Activated T-helper 1 cell treated with anti-CD3 and anti-CD28 coated beads, Interleukin-2, amount 50 U/mL, for 16 hours (primary cell): ENCODE measurements at places on chromosomes 1 and 21.

- no peak for DNase-seq
These were observed 48.1 kb upstream of the EEIG2 start for GRCh38 chr1:108511764-108512163.

DNA sequence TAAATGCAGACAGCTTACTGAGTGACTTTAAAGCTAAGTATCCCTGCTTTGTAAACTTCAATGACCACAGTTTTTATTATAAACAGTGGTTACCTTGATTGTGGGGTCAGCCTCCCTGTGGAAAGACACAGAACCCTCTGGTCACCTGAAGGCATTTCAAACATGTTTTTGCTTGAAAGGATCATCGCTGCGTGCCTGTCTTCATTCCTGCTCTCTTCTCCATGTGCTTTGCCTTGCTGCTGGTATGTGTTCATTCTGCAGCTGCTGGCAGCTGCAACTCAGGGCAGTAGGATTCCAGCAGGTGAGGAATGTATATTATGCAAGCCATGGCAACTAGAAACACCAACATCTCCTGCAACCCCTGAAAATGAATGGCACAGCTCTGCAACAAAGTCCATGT is 81.0 kb upstream of the VAV3 start:
- no peak for DNase-seq

DNA sequence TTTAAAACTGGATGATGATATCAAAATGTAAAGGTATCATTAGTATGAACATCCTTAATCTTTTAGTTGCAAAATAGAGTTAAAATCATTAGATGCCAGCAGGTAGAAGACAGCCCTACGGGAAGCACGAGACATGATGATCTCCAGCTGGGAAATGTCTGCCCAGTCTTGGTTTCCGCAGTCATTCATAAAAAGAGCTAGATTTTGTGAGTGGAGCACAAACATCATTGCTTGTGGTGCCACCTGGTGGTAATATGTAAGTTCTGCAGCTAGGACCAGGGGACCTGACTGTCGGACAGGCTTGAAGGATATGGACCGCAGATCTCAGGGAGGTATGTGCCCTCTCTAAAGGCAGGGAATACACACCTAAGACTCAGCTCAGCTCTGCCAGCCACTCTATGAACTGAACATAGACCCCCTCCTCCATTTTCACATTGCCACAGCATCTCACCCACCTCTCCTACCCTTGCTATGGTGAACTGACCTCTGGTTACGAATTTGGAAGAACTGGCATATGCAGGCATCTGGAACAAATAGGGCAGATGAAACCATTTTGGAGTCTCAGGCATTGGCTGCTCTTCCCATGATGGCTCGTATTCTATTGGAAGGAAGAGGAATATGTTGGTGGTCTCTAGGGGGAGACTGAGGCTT is 9.2 kb downstream of the FCMR start:
- DNase-seq, result no peak

DNA sequence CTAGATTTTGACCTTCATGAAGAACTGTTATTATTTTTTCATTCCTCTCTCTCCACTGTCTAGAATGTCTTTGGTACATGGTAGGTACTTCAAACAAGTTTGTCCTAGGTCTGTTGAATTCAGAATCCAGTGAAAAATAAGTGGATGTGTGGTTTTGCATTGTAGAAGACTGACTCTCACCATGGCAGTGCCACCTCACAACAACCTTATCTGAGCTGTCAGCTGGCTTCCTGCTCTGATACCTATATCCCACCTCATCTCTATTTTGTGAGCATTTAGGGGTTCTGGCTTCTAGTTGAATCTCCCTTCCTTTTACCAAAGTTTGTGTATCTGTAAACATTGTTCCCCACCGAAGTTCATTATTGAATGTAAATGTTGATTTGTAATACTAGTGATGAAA is 9.1 kb downstream of the SWT1 start:
- no peak for DNase-seq

- DNase-seq, result no peak
These were observed 65.5 kb downstream of the PRKAA2 start for GRCh38 chr1:56710646-56711045.

DNA sequence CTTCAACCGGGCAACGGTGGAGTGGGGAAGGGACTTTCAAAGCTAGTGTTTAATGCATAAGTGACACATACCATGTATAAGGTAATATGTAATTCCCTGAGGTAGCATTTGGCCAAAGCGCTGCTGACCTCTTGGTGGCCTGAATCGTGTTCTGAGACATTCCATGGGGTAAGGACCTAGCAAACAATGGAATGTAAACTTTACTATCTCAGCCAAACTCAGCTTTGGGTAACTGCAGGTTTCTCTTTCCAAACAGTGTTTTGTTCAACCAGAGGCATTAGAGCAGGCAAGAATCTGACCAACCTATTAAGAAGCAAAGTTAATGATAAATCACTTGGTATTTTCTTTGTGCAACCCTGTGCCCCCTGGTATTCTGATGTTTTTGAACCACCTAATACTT is 22.0 kb downstream of the TGFB2 start:
- no peak for DNase-seq

- no peak for DNase-seq
These were observed 308.2 kb downstream of the BRINP3 start for GRCh38 chr1:190169311-190170067.

- DNase-seq, result no peak
These were observed 510.1 kb upstream of the CXADR start for GRCh38 chr21:17002594-17003257.

DNA sequence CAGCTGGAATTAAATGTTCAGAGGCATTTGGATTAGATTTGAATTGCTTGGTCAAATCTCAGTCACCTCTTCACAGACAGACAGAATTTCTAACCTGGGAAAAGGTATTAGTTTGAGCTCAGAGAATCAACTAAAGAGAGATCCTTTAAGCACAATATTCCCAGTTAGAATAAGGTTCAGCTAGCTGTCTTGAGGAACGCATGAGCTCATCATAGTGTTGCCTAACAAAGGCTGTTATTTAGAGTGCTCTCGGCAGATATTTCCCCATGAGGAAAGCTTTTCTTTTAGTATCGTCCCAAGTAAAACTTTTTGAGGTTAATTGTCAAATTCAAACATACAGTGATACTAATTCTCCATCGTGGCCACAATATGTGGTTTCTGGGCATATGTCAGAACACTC is 269.9 kb downstream of the HLX start:
- no peak for DNase-seq

- no peak for DNase-seq
These were observed 10.3 kb downstream of the KIAA0040 start for GRCh38 chr1:175182201-175182746.

GRCh38 chr1:215617979-215618378 is 50.9 kb downstream of the KCTD3 start:
- no peak for DNase-seq

GRCh38 chr1:198601936-198602889 is 36.6 kb upstream of the PTPRC start:
- DNase-seq, result no peak

DNA sequence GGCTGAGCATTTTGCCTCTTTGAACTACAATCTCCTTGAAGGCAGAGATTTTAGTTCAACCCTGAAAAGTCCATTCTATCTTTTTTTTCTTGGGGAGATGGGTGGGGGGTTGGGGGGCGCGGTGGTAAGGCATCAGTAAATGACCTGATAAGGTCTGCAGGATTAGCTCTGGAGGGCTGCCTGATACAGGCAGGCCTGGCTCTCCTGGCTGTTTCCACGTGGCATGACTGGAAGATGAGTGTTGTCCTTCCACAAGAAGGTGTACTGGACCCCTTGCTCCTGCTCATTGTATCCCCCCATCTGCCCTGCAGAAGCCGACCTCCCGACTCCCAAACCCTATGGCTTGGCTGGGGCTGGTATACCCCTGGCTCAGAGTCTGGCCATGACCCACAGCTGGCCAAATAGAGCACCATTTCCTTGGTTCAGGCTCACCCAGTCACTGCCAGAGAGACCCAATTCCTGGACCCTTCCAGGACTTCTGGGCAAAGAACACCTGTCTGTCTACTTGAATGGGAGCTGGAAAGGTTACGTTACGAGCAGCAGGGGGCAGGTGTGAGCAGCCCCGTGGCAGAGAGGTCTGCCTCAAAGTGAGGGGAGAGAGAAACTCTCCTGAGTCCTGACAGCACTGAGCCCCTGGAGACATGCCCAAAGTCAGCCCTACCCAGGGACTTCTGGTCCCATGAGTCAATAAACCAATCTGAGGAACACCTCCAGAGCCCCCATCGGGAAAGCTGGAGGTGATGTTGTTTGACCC is 17.0 kb downstream of the DHRS3 start:
- DNase-seq, result peak; percentile 29

DNA sequence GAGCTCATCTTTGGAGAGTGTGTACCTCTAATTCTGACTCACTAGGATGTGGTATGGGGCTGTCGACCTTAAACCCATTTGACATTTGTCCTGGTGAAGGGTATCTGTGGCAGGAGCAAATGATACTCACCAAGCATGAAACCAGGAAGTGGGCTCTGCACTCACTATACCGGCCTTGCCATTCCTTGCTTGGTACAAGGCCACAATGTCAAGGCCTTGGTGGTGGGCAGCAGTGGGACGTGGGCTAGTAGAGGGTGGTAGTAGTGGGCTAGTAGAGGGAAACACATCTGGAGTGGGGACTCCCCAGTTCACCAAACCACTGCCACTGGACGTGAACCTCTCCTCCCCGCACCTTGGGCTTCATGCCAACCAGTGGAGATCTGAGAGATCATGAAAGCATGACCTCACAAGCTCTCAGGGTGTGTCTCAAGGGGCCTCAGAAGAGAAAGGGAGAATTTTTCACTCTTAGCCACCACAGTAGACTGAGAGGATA is 11.5 kb downstream of the TNFSF4 start:
- DNase-seq, result no peak

- DNase-seq, result no peak
These were observed 14.1 kb upstream of the C1orf87 start for GRCh38 chr1:60087681-60088080.

DNA sequence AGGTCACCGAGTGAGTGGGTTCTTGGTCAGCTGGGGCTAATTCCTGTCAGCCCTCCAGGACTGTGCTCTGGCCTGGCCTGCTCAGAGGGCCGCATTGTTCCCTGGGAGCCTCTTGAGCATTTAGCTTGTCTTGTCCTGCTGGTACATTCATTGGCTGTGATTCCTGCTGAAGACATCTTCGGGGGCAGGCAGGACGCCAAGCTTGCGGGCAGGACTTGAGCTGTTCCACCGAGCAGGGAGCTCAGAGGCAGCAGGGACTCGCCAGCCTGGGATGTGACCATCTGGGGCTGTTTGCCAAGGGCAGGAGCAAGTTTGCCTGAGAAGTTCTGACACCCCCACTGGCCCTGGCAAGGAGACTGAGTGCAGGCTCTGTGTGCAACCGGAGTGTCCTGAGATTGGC is 7.0 kb upstream of the SLC26A9 start:
- no peak for DNase-seq

GRCh38 chr1:2208309-2209239 is 14.0 kb upstream of the FAAP20 start:
- no peak for DNase-seq

GRCh38 chr1:98048751-98049325 is 128.0 kb upstream of the DPYD start:
- no peak for DNase-seq

- DNase-seq, result no peak
These were observed 1.4 kb upstream of the DENND2C start for GRCh38 chr1:114671011-114671938.

GRCh38 chr21:37915497-37915911 is 753 bp downstream of the KCNJ6 start:
- DNase-seq, result no peak

DNA sequence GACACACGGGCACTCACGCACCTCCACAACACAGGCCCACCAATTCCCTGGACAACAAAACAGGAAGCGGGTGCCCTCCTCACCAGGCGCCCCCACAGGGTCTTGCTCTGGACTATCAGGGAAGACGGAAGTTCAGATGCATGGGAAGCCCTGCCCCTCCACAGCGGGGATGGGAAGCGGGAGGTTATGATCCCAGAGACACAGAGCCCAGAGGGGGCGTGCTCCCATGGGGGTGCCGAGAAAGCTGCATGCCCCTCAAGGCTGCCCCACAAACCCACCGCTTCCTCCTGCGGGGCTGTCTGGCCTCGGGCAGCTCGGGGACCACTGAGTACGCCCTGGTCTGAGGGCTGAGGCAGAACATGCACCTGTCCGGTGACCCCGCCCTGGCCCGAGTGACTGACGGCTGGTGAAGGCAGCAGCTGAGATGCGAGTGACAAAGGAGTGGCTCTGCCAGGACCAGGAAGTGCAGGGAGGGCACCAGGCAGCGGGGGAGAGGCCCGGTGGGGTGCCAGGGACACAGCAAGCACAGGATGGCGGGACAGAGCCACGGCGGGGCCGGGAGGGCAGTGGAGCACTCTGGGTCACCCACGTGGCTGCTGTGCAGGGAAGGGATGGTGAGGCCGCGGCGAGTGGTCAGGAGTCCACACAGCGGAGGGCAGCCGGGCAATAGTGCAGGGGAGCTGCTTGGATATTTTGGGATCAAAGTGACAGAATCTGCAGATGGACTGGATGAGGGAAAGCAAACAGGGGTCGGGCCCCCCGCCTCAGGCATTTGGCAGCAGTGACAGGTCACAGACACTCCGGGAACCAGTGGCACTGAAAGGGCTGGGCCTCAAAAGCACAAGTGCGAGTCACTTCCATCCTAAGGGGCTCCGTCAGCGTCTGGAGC is 18.6 kb downstream of the NADK start:
- no peak for DNase-seq

DNA sequence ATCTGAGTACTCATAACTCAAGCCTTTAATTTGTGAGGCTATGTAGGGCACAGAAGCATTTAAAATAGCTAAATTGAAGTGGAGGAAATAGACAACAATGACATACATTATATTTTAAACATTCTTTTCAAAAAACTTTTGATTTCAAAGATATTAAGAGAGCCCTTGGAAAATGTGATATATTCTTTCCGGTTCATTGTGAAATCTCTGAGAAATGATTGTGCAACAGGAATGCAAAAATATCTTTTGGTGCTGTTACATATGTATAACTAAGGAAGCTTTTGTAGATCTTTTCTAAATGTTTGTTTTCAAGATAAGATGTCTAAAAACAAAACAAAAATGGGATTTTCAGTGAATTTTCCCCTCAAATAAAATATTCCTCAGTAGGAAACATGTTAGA is 185.2 kb downstream of the LEPR start:
- no peak for DNase-seq

GRCh38 chr1:180765151-180765550 is 133.3 kb downstream of the XPR1 start:
- DNase-seq, result no peak

- DNase-seq, result no peak
These were observed 67.5 kb upstream of the RGS7 start for GRCh38 chr1:241424480-241424971.

- DNase-seq, result no peak
These were observed 20.6 kb downstream of the DDAH1 start for GRCh38 chr1:85444381-85444780.
